ENCODE measurements at places on chromosomes 11 and 22. TPM values are rescaled to one million over a fixed set of nuclear protein-coding genes. Genes with fewer than 3 reads are reported as not detected.

DNA sequence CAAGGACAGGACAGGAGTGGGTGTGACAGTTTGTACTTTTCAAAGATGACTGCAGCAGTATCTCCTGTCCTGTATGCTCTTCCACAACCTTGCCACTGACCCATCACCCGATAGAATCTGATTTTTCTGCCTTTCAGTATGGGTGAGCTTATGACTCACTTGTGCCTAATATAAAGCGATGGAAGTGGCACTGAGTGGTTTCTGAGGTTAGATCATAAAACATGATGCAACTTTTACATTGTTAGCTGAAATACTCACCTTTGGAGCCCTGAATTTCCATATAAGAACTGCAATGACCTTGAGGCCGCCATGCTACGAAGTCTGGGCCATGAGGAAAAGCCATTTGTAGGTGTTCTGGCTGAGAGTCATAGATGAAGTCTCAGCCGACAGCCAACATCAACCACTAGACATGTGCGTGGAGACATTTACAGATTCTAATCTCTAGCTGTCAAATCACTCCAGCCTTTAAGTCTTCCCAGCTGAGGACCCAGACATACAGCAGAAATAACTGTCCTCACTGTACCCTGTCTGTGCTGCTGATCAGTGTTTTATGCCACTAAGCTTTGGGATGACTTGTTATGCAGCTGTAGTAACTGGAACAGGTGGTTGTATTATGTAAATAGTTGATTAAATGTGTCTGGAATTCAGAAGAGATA is 105.9 kb upstream of the ARHGAP20 start:
- H3K27me3 ChIP-seq: no peaks in the 10 kb centered on the region
- no peak overlapping the region for H3K27ac ChIP-seq
- no peaks in the 10 kb centered on the region for H3K4me1 ChIP-seq
- H3K4me3 ChIP-seq: no peak overlapping the region
- no peak for DNase-seq

DNA sequence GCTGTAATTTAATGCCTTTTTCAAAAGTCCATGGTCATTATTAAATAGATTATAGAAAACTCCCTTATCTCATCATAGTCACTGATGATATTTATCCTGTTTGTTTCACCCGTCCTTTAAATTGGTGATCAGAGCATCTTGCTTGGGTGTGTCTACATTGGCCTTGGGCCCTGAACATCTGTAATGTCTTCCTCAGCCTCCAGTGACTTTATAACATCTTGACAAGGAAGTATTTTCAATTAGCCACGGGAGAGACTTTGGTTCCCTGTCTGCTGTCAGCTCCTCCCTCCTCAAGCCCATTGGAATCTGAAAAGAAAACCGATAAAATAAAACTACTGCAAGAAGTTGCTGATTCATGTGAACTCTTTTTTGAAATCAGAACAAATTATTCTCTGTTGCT is 116.9 kb upstream of the TTC12 start:
- no peaks in the 10 kb centered on the region for H3K36me3 ChIP-seq
- no peaks in the 10 kb centered on the region for H3K27me3 ChIP-seq
- no peak overlapping the region for H3K27ac ChIP-seq
- no peaks in the 10 kb centered on the region for H3K4me1 ChIP-seq

GRCh38 chr11:35598254-35599125 is 19.8 kb upstream of the FJX1 start:
- H3K27me3 ChIP-seq: peaks cover 19% of the 10 kb centered on the region
- DNase-seq: no peak
- H3K4me1 ChIP-seq: no peaks in the 10 kb centered on the region
- no peaks in the 10 kb centered on the region for H3K36me3 ChIP-seq

Gene OR52N4
- total RNA-seq: 0.50 TPM

GRCh38 chr11:17691976-17692375 is 27.4 kb upstream of the MYOD1 start:
- DNase-seq: no peak
- no peak overlapping the region for H3K27ac ChIP-seq
- H3K36me3 ChIP-seq: no peaks in the 10 kb centered on the region
- H3K4me3 ChIP-seq: no peak overlapping the region
- no peaks in the 10 kb centered on the region for H3K4me1 ChIP-seq
- peaks cover 42% of the 10 kb centered on the region for H3K27me3 ChIP-seq

DNA sequence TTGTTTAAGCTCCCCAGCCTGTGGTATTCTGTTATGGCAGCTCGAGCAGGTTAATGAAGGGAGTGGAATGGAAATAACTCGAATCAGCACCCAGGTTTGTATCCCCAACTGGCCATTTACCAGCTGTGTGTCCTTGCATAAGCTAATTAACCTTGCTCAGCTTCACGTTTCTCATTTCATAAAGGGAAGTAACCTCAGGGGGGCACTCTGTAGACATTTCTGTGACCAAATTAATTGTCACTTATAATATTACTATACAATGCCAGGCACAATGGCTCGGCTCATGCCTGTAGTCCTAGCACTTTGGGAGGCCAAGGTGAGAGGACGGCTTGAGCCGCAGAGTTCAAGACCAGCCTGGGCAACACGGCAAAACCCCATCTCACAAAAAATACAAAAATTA is 13.8 kb downstream of the ADA2 start:
- H3K4me3 ChIP-seq: no peak overlapping the region
- H3K4me1 ChIP-seq: no peaks in the 10 kb centered on the region
- no peak overlapping the region for H3K27ac ChIP-seq
- peaks cover 69% of the 10 kb centered on the region for H3K36me3 ChIP-seq
- no peaks in the 10 kb centered on the region for H3K27me3 ChIP-seq
- DNase-seq: no peak

Measured in CD4-positive, alpha-beta T cell (primary cell).